ENCODE measurements at places on chromosomes 13 and 19.
A peak's percentile ranks its signal among the peaks of the same experiment; 100 is the strongest.

GRCh38 chr13:84645196-84646012 is 763.1 kb upstream of the SLITRK1 start:
- no peak for DNase-seq

DNA sequence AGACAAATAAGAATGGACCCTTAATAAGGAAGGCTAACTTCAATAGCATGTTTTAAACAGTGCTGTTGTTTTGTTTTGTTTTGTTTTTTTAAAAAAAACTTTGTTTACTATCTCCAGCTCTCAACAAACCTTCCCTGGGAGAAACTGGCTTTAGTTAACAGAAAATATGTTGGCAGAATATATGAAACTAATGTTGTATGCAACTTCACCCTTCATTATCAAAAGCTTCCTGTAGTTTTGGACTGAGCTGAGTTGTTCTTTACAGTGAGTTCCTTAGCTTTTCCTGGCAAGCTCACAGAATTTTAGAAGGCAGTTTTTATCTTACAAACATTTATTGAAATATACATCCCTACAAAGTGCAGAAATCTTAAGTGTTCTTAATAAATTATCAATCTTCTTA is 2480.7 kb upstream of the PCDH20 start:
- no peak for DNase-seq

- DNase-seq = no peak
Measured at GRCh38 chr19:23286477-23286876, 36.3 kb upstream of the ZNF724 start.

DNA sequence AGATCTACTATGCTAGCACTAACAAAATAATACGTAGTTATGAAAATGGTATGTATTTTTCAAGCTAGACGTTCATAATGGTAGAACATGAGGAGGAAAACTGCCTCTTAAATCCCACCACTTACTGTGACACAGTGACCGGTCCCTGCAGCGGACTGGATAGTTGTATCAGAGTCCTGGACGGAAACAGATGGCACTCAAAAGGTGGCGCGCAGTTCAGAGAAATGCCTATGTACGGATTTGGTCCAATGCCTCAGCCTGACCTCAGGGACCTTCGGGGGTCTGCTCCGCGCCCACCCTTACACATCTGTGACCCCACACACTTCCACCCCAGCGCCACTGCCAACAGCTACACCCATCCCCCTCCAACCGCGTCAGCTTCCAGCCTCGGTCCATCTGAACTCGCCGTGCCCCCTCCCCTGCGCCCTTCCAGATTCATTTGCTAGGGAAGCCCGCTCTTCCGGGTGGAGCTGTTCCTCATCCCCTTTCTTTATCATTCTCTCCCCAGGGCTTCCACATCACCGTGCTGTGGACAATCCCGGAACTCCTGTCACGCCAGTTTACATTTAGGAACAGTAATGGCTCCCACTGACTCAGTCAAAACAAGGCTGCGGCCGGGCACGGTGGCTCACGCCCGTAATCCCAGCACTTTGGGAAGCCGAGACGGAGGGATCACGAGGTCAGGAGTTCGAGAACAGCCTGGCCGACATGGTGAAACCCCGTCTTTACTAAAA is 792 bp upstream of the LENG8 start:
- DNase-seq = peak; percentile 30

DNA sequence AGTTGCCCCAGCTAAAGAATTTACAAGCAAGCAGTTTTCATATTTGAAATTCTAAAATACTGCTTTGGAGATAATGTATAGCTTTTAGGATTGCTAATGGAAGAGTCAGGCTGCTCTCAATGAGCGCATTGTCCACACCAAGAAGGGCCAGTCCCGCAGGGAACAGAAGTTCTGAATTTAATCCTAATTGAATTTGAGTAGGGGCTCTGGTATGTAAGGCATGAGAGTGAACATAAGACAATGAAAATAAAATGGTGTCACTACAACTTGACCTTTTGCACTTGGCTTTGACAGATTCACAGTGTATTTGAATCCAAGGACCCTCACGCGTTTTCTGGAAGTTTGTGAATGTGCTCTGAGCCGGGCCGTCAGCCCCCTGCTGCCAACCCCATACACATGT is 32.6 kb downstream of the RAB20 start:
- no peak for DNase-seq

DNA sequence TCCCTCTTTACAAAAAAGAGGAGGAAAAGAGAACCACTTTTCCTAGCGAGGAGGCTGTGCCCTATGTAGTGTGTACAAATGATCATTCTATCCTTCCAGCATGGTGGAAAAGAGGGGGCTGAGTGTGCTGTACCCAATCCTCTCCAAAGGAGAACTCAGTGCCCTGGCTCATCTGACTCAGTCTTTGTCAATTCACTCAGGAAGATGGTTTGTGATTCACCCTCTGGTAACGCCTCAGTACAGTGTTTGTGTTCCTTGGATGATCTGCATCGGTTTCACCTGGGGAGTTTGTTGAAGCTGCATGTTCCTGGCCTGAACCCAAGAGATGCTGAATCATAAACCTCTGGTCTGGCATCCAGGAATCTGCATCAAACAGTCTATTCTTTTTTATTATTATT is 18.3 kb upstream of the ENOX1 start:
- DNase-seq = peak; percentile 23

- peak; percentile 10 for DNase-seq
Measured at GRCh38 chr19:49441210-49441959, at the start of gene SLC17A7. Gene SLC17A7 (minus strand): TSS chr19:49441527. CDS start chr19:49441379, 148 bp downstream.

DNA sequence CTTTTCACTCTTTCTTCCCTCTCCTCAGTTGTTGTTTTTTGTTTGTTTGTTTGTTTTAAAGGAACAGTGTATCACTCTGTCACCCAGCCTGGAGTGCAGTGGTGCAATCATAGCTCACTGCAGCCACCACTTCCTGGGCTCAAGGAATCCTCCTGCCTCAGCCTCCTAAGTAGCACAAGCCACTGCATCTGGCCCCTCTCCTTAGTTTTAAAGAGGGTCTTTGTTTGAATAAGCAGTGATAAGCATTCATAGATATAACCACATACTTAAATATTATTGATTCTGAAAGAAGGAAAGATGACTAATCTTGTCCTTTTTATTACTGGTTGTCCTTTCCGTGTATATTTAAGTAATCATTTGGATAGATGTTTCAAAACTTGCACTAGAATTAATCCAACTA is 26.7 kb downstream of the ERCC5 start:
- DNase-seq = no peak

- no peak for DNase-seq
Measured at GRCh38 chr19:3190921-3191805, 5.4 kb downstream of the NCLN start.

GRCh38 chr13:52869621-52870020 is 21.2 kb upstream of the PCDH8 start:
- DNase-seq = no peak

DNA sequence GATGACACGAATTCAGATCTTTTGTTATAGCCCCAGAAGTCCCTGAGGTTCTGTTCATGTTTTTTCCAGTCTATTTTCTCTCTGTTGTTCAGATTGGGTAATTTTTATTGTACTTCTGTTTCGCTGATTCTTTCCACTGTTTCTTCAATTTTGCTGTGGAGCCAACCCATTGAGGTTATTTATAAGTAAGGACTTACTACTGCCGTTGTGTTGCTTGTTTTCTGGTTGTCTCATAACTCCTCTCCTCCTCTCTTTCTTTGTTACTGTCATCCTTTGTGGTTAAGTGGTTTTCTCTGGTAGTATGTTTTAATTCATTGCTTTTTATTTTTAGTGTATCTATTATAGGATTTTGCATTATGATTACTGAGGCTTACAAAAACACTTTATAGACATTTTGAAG is 48.7 kb upstream of the GAS6 start:
- DNase-seq = no peak

DNA sequence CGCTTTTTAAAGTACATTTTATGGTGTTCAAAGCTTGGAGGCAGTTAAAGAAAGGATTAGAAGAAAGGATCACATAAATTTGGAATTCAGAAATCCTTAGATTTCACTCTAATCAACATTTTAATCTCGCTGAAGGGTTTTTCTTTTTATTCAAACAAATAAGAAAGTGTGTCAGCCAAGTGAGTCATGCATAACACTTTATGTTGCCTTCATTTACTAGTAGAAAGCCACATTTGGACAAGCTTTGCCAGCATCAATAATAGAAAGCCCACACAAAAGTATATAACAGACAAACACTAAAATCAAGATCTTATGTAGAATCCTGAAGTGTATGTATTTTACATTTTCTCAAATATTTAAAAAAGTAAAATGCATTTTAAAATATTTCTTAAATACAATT is 154.9 kb upstream of the TRPC4 start:
- no peak for DNase-seq

- peak; percentile 87 for DNase-seq
Measured at GRCh38 chr19:43532962-43533545, at the start of gene ZNF575. Gene ZNF575 (plus strand): TSS chr19:43533188. CDS start chr19:43534423, 1,235 bp downstream.

- DNase-seq = no peak
Measured at GRCh38 chr19:17755443-17755890, 4.2 kb downstream of the FCHO1 start.

GRCh38 chr13:94154367-94154766 is 325.1 kb downstream of the DCT start:
- DNase-seq = no peak

- no peak for DNase-seq
Measured at GRCh38 chr13:36674337-36675212, 755 bp downstream of the SERTM1 start.

- DNase-seq = peak; percentile 35
Measured at GRCh38 chr19:43446746-43447489, 18.5 kb downstream of the LYPD3 start.

DNA sequence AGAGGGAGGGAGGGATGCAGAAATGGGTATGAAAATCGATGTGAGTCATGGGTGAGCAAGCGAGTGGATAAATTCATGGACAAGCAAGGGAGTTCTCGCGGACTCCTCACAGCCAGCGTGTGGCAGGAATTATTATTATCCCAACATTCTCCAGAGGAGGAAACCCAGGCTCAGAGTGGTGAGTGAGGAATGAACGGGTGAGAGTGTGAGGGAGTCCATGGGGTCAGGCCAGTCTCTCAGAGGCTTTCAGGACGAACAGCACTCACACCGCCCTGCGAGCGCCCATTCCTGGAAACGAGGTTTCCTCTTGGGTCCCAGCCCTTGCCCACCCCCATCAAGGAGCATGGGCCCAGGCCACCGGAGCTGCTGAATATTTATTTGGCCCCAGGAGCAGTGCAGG is 6.3 kb upstream of the DNAAF3 start:
- DNase-seq = no peak

DNA sequence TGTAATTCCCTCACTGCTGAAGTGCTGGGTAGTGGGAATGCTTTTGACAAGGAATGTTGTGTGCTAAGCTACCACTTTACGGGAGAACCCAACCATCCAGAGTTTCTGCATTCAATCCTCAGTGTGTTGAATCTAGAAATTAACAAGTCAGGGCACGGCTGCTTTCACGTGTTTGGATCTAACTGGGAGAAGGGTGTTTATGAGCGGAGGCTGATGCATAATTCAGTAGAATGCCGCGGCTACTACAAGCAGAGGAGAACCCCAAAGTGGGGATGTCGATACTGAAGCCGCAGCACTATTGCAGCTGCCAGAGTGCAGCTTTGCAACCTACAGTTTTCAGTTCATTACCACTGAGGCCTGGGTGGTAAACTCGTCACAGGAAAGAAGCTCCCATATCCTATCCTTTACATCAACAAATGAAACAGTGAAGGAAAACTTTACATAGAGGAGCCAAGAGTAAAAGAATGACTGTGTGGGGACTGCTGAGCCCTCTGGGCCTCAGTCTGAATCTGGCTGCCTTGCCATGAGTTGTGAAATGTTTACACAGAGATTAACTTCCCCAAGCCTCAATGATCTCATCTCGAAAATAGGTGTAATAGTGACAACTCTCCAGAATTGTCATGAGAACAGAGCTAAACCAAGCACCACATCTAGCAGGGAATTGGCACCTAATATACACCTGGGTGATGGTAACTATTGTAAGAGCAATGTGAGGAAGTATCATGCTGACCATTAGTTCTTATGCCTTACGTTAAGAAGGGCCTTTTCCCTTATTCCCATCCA is 531.7 kb downstream of the MYO16 start:
- DNase-seq = no peak

GRCh38 chr13:94640721-94641120 is 39.1 kb downstream of the GPR180 start:
- DNase-seq = no peak

DNA sequence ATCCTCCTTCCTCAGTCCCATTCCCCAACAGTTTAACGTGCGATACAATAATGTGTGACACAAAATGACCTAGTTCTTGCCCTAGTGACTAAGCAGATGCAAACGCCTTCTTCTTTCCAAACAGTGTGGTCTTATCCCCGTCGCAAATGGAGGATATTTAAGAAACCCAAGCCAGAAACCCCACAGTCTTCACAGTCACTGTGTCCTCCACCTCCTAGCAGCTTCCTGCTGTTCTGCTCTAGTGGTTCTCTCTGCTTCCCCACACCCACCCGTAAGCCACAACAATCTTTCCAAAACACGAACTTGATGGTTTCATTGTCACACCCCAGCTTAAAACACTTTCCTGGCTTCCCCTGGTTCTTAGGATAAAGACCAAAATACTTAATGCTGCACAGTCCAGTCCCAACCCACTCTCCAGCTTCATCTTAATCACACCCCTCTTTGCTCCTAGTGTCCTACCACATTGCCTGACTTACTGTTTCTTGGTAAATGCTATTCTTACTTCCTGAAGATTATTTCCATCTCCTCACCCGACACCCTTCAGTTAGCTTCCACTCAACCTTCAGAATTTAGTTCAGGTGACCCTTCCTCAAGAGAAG is 32.3 kb downstream of the ITM2B start:
- peak; percentile 90 for DNase-seq

DNA sequence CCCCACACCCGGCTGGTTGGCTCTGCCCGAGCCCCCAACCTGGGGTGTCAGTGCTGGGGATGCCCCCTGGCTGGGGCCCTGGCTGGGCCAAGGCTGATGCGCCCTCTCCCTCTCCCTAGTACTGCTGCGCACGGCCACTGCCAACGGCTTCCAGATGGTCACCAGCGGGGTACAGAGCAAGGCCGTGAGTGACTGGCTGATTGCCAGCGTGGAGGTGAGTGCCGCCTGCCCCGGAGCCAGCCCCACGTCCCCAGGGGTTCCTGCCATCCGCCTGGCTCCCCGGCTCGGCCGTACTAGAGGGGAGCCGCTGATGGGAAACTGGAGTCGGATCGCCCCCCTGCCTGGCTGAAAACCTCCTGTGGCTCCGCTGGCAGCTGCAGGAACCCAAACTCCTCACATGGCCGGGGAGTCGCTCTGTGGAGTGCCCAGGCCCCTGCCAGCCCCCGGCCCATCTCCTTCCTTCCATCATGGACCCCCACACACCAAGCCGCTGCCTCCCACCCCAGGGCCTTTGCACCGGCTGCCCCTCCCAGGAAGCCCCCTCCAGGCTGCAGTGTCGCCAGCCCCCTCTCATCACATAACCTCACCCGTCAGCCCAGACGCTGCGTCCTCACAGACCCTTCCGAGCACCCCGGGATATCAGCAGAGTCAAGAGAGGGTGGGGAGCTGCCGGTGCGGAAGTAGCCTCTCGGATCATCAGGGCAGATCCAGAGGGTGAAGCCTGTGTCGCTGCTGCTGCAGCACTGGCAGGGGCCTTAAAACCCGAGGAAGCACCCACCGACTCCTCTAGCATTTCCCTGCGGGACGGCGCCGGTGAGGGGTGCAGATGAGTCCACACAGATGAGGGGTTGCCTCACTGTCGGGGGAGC is 10.6 kb downstream of the NCLN start:
- DNase-seq = no peak

- no peak for DNase-seq
Measured at GRCh38 chr19:55161571-55162322, 4.2 kb upstream of the TNNI3 start.

All from GDM1 (cell line).